ENCODE measurements at places on chromosomes 1 and 21. TPM values are rescaled to one million over a fixed set of nuclear protein-coding genes. Genes with fewer than 3 reads are reported as not detected.

- no peaks in the 10 kb centered on the region for H3K36me3 ChIP-seq
- peaks cover 87% of the 10 kb centered on the region for H3K27me3 ChIP-seq
- H3K27ac ChIP-seq, result no peak within 1 kb of the TSS
- peak within 1 kb of the TSS; percentile 56 for H3K4me3 ChIP-seq
Observed at GRCh38 chr1:165444897-165445370, at the start of gene RXRG. Gene RXRG, minus strand, starts transcription at chr1:165445126. Its CDS starts 233 bp downstream, at chr1:165444893.

- H3K27me3 ChIP-seq, result no peaks in the 10 kb centered on the region
- no peaks in the 10 kb centered on the region for H3K36me3 ChIP-seq
- peaks cover 16% of the 10 kb centered on the region for H3K4me1 ChIP-seq
- H3K27ac ChIP-seq, result no peak overlapping the region
- no peak overlapping the region for H3K4me3 ChIP-seq
Observed at GRCh38 chr1:58358346-58358745, 188.2 kb downstream of the OMA1 start.

DNA sequence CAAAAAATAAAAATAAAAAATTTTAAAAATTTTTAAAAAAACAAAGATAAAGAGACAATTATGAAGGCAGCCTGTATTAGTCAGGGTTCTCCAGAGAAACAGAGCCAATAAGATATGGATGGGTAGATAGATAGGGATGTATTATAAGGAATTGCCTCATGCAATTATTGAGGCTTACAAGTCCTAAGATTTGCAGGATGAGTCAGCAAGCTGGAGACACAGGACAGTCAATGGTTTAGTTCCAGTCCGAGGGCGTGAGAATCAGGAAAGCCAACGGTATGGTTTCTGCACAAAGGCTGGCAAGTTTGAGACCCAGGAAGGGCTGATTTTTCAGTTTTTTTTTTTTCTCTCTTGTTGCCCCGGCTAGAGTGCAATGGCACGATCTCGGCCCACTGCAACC lies 24.1 kb upstream of the EIF4G3 start:
- DNase-seq, result no peak
- no peak overlapping the region for H3K27ac ChIP-seq
- H3K36me3 ChIP-seq, result no peaks in the 10 kb centered on the region
- H3K4me1 ChIP-seq, result no peaks in the 10 kb centered on the region
- peaks cover 3% of the 10 kb centered on the region for H3K27me3 ChIP-seq
- no peak overlapping the region for H3K4me3 ChIP-seq

NMNAT2 gene
- total RNA-seq, result 10.0 TPM

- DNase-seq, result no peak
- no peaks in the 10 kb centered on the region for H3K27me3 ChIP-seq
- no peaks in the 10 kb centered on the region for H3K4me1 ChIP-seq
- H3K36me3 ChIP-seq, result 0 out of 2 replicates have a peak, but pooled peaks cover 4% of the 10 kb centered on the region
- H3K4me3 ChIP-seq, result no peak overlapping the region
Observed at GRCh38 chr1:197692965-197693364, 82.3 kb downstream of the DENND1B start.

DNA sequence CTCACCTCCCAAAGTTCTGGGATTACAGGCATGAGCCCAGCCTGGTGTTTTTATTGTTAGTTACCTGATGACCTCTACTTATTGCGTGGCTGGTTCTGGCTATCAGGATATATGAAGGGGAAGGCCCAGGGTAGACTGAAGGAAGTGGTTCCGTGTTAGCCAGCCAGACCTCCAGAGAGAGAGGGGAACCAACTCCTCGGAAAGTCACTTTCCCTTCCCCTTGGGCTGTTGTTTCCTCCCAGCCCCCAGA lies 2.5 kb upstream of the RCSD1 start:
- peaks cover 48% of the 10 kb centered on the region for H3K27me3 ChIP-seq
- DNase-seq, result no peak
- no peak overlapping the region for H3K27ac ChIP-seq
- no peak overlapping the region for H3K4me3 ChIP-seq
- no peaks in the 10 kb centered on the region for H3K36me3 ChIP-seq
- peaks cover 22% of the 10 kb centered on the region for H3K4me1 ChIP-seq

S1PR1 gene
- 5.2 TPM for total RNA-seq

TXNDC12 gene
- total RNA-seq, result 60.9 TPM

- no peak overlapping the region for H3K4me3 ChIP-seq
- no peaks in the 10 kb centered on the region for H3K27me3 ChIP-seq
- DNase-seq, result no peak
Observed at GRCh38 chr21:32348604-32349332, 44.0 kb downstream of the URB1 start.

DNA sequence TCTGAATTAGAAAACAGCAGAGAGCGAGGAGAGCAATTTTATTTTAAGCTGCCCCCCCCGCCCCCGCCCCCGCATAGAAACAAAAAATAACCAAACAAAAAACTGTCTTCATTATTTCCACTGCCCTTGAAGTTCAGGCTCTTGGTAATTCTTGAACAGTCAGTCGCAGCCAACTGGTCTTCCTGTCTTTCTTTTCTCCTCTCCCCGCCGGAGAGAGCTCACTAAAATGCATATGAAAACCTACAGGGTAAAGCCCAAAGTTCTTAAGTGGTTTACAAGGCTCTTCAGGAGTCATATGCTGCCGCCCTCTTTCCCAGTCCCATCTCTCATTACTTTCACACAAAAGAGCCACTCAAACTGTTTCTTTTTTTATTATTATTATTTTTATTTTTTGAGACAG lies 1.1 kb upstream of the ANKRD35 start:
- H3K4me1 ChIP-seq, result peaks cover 11% of the 10 kb centered on the region
- peak; percentile 53 for DNase-seq
- peak overlapping the region; percentile 85 for H3K4me3 ChIP-seq

- DNase-seq, result peak; percentile 38
- no peaks in the 10 kb centered on the region for H3K36me3 ChIP-seq
- H3K4me3 ChIP-seq, result no peak overlapping the region
- H3K27ac ChIP-seq, result peak overlapping the region; percentile 40
- no peaks in the 10 kb centered on the region for H3K27me3 ChIP-seq
Observed at GRCh38 chr1:43835082-43836021, 98.2 kb upstream of the ARTN start.
